ENCODE measurements at places on chromosomes 12 and 14.

GRCh38 chr12:27277846-27278260 lies 33.8 kb downstream of the STK38L start:
- DNase-seq = no peak

- DNase-seq = no peak
These were observed 20.2 kb upstream of the FUT8 start for GRCh38 chr14:65392296-65392695.

- DNase-seq = no peak
These were observed 203.7 kb upstream of the SSTR1 start for GRCh38 chr14:38003746-38004609.

DNA sequence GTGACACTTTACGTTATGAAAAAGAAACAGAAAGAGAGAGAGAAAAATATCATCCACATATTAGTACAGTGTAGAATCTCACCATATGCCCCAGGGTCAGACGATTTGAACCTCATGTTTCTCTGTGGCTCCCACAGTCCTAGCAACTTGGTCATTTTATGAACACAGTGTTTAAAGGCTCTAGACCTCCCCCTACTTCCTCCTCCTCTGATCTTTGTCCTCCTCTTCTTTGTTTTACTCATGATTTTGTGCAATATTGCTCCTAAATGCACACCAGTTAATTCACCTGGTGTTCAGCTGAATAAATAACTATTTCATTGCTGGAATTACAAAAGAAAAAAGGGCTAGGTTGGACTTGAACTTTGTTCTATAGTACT lies 18.2 kb downstream of the GLT1D1 start:
- no peak for DNase-seq

DNA sequence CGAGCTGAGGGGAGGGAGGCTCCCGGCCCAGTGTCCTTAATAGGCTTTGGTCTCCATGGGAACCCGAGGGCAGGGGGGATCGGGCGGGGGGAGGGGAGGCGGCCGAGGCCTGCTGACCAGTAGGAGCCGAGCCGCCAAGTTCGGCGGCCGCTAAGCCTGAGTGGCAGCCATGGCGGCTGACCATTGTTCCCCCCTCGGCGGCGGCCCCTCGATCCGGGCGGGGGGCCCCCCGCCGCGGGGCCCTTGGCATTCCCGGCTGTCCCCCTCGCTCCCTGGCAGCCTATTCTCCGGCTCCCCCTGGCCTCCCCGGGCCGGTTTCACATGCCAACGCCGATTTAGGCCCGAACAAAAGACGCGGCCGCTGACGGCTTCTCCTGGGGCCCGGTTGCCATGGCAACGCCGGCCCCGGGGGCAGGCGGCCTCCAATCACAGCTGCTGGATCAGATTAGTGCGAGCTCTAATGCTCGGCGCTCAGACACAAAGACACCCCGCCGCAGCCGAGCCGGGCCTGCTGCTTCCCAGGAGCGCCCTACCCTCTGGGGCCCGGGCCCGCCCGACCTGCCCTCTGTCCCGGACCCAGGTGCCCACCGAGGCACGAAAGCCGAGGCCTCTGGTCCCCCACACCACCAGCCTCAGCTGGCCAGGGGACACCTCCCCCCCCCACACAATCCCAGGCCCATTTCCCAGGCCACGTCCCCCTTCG lies 7.3 kb downstream of the MSI1 start:
- no peak for DNase-seq

DNA sequence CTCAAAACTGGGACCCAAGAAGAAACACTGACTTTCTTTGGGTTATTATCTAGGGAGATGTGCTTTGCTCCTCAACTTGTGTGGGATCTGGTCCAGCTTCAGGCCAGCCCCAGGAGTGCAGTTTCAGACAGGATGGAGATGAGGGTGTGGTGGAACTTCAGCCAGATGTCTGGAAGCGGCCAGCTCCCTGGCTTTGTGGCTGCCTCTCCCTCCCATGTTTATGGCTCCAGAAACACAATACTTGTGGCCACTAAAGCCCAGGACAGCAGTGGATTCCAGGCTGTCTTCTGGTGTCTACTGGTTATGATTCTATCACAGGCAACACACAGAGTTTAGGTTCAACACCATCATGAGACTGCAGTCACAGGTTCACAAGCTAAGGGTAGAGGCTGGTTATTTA lies 44.2 kb upstream of the EMP1 start:
- no peak for DNase-seq

DNA sequence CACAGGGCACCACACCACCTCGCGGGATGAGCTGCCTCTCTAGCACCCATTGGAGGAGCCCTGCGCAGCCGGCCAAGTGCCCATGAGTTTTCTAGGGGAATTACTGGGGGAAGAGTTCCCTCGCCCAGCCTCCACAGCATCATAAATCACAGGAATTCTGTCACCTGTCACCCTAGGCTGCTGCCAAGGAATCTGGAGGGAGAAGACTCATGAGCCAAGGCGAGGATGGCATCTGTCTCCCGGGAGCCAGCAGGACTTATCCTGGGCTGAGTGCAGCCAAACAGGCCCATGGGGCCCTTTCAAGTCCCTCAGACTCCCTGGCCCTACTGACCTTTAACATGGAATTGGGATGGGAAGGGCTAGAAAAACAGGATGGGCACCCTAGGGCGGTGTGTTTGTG lies 7.8 kb upstream of the OTUB2 start:
- no peak for DNase-seq

GRCh38 chr12:114403011-114403689 lies 2.8 kb downstream of the TBX5 start:
- no peak for DNase-seq

GRCh38 chr12:57611827-57612710 lies 834 bp downstream of the ARHGEF25 start:
- DNase-seq = no peak

DNA sequence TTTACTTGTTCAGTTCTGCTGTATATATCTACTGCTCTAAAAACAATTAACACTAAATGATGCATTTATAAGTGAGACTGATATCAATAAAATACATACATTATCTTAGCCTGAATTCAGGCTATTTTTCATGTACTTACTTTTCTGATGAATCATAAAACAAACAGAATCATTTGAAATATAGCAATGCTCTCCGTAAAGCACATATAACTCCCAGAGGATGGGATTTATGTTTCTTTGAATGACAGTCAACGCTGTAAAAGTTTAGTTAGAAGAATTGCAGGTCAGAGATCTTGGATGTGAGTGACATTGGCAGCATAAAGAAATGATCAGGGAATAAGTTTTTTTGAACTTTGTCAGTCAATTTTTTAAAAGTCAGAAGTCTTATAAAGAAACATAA lies 740.2 kb upstream of the NOVA1 start:
- DNase-seq = no peak

DNA sequence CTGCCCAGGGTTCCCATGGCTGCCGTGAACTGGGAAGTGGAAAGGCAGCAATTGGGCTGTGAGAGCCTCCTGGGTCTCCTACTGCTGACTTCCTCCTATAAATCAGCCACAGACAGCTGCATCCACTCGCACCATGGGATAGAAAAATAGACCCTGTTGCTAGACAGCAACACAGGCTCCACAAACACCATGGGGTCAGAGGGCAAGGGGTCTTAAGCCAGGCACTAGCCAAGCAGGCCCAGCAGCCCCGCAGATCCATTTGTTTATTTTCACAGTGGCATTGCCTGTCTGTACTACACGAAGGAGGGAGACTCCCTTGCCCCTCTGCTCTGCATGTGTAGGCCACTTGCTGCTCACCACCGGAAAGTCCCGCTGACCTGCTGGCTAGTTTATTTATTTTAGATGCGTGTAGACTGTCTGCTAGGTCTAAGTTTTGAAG lies 139.8 kb downstream of the DACT1 start:
- DNase-seq = no peak

DNA sequence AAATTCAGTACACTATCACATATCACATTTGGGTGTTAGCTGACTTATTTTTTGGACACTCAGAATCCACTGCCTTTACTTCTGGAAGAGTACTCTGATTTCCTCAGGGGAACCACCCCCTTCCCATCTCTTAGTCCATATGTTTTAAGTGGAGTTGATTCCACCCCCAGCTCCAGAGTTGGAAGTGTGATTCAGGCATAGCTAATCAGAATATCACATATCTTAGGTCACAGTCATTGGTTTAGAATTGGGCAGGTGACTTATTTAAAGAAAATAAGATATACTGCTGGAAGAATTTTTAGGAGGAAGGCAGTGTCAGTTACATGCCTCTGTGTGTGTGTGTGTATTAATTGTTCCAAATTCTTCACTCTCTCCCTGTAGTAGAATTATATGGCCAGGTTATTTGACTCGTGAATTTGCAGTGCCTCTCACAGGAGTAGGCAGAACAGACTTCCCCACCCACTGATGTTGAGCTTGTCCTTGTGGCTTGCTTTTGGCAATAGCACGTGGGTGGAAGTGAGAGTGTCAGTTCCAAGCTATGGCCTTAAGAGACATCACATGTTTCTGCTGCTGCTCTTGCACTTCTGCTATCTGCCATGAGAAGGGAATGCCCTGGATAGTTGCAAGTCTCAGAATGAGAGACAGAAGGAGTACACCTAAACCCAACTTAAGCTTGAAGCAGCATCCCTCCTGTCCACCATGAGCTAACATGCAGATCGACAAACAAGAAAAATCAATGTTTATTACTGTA lies 6.4 kb upstream of the GAS2L3 start:
- DNase-seq = no peak

DNA sequence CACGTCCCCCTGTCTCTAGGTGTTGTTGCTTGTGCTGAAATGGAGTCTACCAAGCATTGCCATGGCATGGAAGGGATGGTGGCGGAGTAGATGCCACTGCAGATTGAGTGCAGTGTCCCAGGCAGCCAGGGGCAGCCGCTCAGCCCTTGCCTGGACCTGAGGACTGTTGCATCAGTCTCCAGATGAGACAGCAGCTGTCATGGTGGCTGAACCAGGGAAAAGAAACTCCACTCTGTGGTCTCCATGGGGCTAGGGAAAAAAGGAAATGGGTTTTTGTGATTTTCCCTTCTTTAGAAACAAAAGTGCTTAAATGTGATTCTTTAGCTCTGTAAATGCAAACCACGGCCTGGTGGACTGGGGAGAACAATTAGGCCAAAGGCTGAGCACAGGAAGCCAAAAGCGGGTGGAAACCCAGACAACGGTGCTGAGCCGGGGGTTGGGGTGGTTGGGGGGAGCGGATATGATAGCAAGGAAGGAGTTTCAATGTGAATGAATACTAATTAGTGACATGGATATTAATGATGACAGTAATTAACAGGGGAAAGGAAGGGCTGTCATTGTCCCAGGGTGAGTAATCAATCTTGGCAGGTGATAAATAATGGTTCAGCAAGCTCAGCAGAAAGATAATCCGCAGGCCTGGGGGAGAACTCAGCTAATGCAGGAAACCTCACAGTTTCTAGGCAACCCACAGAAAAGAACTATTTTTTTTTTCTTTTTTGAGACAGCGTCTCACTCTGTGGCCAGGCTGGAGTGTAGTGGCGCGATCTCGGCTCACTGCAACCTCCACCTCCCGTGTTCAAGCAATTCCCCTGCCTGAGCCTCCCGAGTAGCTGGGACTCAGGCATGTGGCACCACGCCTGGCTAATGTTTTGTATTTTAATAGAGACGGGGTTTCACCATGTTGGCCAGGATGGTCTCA lies 442.6 kb downstream of the DPF3 start:
- DNase-seq = peak; percentile 46

DNA sequence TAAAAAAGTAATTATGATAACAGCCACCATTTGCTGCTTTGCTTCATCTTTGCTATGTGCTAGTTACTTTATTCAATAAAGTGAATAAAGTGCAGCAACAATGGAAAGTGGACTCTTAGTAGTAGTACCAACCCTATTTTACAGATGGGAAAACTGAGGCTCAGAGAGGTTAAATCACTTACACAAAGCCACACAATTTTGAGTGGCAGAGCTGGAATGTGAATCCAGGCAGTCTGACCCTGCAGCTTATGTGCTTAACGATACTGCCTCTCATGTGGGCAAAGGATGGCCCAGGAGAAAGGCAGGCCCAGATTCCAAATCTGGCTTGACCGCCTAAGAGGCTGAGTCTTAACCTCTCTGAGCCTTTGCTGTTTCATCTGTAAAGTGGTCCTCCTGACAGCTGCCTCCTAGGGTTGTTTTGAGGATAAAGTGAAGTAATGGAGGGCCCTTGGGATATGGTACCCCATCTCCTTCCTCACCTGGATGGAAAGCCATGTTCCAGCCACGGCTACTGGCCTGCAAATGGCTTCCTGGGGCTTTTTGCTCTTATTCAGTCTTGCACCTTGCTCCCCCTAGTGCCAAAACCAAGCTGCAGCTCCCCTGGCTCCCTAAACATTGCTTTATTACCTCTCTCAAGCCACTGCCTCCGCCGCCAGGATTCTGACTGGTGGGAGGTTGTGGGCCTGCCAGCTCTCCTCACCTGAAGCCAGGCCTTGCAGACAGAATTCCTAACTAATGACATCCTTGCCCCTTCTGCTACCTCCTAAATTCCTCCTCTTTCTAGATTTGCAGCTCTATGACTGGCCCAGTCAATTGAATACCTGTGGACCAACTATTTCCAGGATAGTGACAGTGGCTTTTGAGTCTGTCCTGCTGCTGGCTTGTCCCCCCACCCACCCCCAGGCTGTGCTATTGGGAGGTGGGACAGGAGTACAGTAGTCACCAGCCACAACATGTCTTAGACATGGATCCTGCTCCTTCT lies 283.3 kb upstream of the PWP1 start:
- peak; percentile 39 for DNase-seq

- no peak for DNase-seq
These were observed 86.3 kb downstream of the DRAM1 start for GRCh38 chr12:101963697-101964096.
